ENCODE measurements at places on chromosomes 7 and 10.
A peak's percentile ranks its signal among the peaks of the same experiment; 100 is the strongest.

DNA sequence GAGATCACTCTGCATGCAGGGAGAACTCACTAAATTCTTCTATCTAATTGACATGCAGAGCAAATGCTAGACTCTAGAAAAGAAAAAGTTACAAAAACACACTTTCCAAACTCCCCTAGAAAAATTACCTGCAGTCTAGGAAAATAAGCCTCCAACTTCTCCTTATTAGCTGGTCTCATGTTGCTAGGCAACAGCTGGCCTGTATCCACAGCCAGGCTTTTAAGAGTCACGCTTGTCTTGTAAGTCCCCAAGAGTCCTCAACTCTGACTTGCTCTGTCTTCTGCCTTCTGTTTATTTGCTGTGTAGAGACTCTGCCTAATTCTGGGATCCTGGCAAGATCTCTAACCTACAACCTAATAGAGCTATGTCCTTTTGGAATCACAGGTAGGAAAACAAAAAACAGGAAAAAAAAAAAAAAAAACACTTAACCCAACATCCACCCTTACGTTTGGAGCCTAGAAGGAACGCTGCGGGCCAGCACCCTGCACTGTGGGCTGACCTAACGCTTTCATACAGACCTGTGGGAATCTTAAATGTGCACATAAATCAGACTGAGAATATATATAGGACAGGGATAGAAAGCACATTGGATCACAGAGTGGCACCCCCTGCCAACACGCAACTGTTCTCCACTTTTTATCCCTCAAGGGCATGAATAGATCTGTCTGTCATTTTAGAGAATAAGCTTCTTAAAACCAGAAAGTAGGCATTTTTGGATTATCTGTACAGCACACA, 117.0 kb upstream of the PTPRZ1 start:
- no peak for DNase-seq

- no peak for DNase-seq
Observed at GRCh38 chr10:86553639-86554038, 32.0 kb upstream of the WAPL start.

- DNase-seq, result no peak
Observed at GRCh38 chr7:35753761-35754603, 46.9 kb upstream of the SEPTIN7 start.

- no peak for DNase-seq
Observed at GRCh38 chr7:39324139-39324760, 242.0 kb upstream of the YAE1 start.

DNA sequence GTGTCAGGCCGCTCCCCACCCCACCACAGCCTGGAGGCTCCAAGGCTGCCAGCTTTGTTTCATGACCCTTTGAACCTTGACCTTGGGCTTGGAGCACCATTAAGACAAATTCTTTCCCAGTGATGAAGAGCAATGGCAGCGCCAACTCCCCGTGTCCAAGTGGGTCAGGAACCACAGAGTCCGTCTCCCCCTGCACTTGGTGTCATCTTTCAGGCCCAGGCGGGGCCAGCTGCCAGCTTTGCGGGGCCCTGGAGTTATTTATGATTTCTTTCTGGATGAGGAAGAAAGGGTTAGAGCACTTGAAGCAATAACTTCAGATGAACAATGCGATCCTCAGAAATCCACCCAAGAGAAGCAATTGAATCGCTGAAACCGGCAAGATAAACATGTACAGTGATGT, 110.8 kb downstream of the MYL10 start:
- DNase-seq, result no peak

DNA sequence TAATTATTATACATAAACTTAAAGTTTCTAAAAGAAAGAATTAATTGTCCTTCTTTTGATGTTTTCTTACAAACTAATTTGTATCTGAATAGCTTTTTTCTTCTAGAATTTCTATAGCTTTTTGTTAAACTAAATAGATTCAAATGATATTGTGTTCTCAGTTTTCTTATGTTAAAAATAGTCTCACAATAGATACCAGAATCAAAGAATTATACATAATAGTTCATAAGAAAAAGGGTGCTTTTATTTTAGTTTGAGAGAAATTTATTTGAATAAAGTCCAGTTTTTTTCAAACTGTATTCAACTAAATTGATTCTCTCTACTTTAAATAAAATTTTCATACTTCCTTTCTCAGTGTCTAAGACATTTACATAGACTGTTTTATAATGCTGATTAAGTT, 274.8 kb downstream of the SEMA3D start:
- no peak for DNase-seq

GRCh38 chr7:67392596-67393438, 396.2 kb downstream of the TYW1 start:
- DNase-seq, result no peak

GRCh38 chr10:22931948-22932347, 4.1 kb downstream of the ARMC3 start:
- DNase-seq, result peak; percentile 73

- no peak for DNase-seq
Observed at GRCh38 chr10:88896372-88896993, 16.4 kb downstream of the STAMBPL1 start.

GRCh38 chr10:44874166-44874565, 37.0 kb upstream of the TMEM72 start:
- no peak for DNase-seq

DNA sequence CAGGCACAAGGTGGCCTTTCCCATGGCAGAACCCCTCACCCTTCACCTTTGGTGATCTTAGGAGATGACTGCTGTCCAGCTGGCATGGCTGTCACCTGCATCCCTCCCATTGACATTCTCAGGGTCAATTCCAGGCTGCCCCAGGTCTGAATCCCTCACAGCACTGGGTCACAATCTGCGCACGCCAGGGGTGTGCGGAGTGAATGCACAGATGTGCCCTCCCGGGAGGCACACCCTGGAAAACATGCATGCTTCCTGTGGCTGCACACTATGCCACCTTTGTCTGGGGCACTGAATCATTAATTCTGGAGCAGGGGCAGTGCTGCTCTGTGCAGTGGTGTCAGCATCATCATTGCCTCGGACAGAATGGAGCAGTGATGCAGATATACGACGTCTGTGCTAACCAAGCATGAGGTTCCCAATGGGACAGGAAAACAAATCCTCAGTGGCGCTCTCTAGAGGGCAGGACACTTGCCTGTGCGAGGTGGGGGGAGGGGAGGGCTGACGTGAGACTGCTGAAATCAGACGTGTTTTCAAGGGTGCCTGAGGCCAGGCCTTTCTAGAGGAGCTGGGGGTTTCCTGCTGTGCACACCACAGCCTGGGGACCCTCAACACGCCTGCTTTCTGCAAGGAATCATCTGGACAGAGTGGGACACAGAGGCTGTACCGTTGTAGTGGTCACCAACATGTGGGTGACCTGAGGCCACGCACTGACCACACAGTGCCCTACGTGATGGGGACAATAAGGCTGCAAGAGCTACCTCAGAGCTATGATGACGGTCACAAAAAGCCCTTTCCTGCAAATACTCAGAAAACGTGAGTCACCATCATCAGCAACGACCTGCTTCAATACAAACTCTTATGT, 77.9 kb downstream of the HIPK2 start:
- no peak for DNase-seq

GRCh38 chr10:104831272-104831671, 190.2 kb downstream of the SORCS3 start:
- no peak for DNase-seq

DNA sequence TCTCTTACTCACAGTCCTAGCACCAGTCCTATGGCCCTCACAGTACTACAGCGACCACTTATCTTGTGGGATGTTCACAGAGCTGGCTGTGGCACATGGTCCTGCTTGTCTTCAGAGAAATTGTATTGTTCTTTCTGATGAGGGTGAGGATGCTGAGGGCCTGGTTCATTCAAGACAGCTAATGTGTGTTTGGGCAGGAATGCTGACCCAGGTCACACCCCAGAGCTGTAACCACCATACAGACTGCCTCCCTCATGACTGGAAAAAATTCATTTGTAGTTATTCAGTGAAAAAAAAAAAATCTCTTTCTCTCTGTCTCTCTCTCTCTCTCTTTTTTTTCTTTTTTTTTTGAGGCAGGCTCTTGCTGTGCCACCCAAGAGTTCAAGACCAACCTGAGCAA, 83.5 kb downstream of the KLF6 start:
- DNase-seq, result no peak

GRCh38 chr7:21450941-21451340, 23.1 kb downstream of the SP4 start:
- DNase-seq, result no peak

- peak; percentile 76 for DNase-seq
Observed at GRCh38 chr10:99779335-99779734, 3.1 kb upstream of the ABCC2 start.

- no peak for DNase-seq
Observed at GRCh38 chr10:78328592-78329404, 295.1 kb downstream of the RPS24 start.

DNA sequence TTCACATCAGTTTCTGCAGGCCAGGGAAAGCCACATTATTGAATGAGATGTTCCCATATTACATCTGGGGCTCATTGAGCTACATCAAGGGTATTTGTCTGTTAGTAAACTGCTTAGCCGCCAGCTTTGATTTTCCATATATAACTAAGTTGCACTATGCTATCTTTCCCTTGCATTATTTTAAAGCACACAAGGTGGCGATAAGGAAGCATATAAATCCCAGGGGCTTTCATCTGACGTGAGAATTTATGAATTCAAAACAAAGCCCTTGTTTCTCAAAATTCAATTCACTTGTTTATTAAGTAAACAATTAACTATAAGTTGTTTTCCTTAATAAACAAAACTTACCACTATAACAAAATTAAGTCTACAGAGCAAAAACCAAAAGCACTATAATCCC, 334.1 kb upstream of the TPK1 start:
- DNase-seq, result no peak

- no peak for DNase-seq
Observed at GRCh38 chr7:100822236-100823139, 4.8 kb downstream of the EPHB4 start.

DNA sequence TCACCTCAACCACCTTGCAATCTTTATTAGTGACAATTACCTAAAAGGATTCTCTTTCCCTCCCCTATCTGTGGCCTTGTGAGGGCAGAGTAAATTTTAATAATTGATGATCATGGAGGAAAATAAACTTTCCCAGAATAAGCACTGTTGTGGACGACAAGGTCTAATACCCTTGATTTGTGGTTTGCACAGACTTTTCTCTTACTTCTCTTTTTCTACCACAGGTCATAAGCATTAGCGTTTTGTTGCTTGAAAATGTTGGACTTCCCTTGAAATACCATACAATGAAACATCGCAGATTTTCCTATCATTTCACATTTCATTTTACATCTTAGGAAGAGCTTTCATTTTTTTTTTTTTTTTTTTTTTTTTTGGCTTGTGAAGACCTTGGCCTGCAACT, 188.1 kb upstream of the TMEM72 start:
- DNase-seq, result no peak

GRCh38 chr7:73424489-73424885, 9.1 kb upstream of the FZD9 start:
- no peak for DNase-seq

DNA sequence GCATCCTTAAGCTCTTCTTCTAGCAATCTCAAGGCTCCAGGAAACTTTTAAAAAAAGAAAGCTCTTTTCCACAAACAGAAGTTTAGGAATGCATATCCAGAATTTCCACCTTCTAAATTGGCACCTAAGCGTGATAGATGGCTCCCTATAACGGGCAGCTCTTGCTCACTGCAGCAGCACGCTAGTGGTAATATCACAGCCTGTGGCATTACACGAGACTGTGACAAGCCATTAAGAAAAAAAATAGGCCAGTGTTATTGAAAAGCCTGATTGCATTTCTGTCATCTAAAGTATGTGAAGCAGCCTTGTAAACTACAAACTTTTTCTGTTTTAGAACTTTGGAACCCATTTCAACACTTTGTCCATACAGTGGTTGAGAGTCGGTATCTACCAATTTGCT, 263.8 kb downstream of the CAMK1D start:
- no peak for DNase-seq

DNA sequence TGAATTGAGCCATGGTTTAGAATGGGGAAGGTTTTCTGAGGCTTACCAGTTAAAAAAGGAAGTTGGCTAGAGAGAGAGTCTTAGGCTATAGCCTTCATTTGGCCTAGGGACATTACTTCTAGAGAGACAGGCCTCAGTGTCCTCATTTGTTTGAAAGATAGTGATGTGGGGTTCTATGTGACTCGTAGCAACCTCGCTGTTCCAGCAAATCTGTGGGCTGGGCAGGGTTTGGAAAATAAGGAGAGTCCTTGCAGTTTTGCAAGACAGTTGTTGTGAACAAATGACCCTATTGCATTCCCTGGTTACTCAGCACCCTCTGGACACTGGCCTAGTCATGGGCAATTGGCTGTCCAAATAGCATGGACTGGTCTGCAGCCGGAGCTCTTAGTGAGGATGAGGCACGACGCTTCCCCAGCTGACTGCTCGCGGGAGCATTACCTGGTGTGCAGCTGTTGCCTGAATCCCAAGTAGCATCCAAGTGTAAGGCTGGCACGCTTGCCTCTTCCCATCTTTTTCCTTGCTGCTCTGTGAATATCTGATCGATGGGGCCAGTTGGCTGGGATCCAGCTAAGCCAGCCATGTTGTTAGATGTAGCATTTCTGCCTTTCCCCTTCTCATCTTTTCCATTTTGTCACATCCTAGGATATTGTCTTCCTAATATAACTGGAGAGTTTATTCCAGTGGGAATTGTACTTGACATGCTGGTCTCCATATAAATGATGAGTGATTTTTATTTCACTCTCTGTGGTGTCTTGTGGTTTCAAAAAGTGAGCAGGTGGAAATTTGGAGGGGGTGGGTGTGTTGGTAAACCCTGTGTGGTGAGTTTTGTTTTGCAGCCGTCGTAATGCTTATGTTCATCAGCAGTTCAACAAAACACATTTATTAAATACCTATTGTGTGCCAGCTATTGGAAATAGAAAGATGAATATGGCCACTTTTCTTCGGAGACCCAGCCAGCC, 99.8 kb downstream of the SND1 start:
- peak; percentile 13 for DNase-seq

- DNase-seq, result no peak
Observed at GRCh38 chr10:66836771-66837170, 89.1 kb upstream of the LRRTM3 start.

DNA sequence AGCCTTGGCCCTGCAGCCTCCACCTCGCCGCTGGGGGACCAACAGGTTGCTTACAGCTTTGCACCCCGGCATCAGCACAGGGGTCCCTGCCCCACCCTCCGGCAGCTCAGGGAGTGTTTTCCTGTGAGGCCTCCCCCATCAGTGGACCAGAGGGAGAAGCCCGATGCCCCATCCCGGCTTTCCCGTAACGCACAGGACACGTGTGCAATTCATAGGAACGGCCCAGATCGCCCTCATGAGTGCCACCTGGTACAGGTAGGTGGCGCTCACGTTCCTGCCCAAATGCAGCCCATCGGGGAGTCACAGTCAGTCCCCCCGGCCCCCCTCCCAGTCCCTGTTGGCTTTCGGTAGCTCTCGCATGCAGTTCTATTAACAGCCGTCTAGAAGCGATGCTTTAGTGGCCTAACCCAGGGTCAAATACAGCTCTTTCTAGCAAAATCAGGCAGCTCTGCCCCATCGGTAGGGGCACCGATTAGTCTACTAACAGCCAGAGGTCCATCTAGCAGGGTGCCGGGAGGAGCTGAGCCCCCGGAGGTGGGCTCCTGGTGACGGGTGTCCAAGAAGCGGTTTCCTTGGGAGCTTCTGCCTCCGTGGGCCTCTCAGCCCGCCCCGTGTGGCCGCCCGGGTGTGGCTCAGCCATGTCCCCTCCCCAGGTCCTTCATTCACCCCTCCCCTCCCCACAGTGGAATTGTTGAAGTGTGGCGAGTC, 48.4 kb upstream of the GTF2IRD1 start:
- peak; percentile 33 for DNase-seq

- peak; percentile 55 for DNase-seq
Observed at GRCh38 chr10:96387161-96387560, 28.4 kb upstream of the OPALIN start.

- peak; percentile 56 for DNase-seq
Observed at GRCh38 chr7:124032369-124033094, at the start of gene TMEM229A. TSS of gene TMEM229A (minus strand) at chr7:124033067. CDS start at chr7:124033003, 64 bp downstream.

GRCh38 chr7:130180571-130181262, 24.5 kb downstream of the TMEM209 start:
- peak; percentile 71 for DNase-seq

All from GM23248 (cell line).